Cardiac ventricle fibroblast (primary cell): ENCODE measurements at places on chromosomes 5 and 9. TPM values are rescaled to one million over a fixed set of nuclear protein-coding genes. Genes with fewer than 3 reads are reported as not detected.

The PHF24 gene
- total RNA-seq = 0.05 and 0.06 TPM in 2 replicates

The TXNDC8 gene
- not detected in 2 replicates for total RNA-seq

The ALDOB gene
- not detected in 2 replicates for total RNA-seq

The IFNA21 gene
- total RNA-seq = not detected in 2 replicates

The CLTB gene
- 72.9 and 73.5 TPM in 2 replicates for total RNA-seq

The FAM200C gene
- 2.4 and 3.2 TPM in 2 replicates for total RNA-seq

The CCL27 gene
- total RNA-seq = not detected in 2 replicates

The ENTPD8 gene
- not detected in 2 replicates for total RNA-seq

The MSX2 gene
- total RNA-seq = 4.4 and 7.0 TPM in 2 replicates

The FSD1L gene
- 1.1 and 1.2 TPM in 2 replicates for total RNA-seq

The DAB2IP gene
- 4.7 and 5.8 TPM in 2 replicates for total RNA-seq

The INSL4 gene
- not detected in 2 replicates for total RNA-seq

The CORO2A gene
- total RNA-seq = 0.19 and 0.44 TPM in 2 replicates
